Epithelial cell of proximal tubule (primary cell): ENCODE measurements at places on chromosomes 16 and 17.

DNA sequence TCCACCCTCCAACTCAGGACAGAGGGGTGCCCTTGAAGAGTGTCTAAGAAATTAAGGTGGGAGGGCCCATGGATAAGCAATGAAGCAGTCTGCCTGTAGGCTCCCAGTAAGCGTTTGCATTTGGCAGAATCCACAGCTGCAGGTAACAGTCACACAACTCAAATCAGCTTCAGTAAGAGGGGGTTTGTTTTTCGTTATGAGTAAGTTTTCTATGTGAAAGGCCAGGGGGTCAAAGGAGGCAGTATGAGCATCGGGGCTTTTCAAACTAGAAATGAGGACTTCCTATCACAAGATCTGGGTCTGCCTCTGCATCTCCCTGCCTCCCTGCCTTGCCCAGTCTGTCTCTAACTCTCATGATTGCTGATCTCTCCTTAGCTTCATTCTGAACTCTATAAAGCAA lies 128.1 kb upstream of the CCL2 start:
- no peak for DNase-seq

DNA sequence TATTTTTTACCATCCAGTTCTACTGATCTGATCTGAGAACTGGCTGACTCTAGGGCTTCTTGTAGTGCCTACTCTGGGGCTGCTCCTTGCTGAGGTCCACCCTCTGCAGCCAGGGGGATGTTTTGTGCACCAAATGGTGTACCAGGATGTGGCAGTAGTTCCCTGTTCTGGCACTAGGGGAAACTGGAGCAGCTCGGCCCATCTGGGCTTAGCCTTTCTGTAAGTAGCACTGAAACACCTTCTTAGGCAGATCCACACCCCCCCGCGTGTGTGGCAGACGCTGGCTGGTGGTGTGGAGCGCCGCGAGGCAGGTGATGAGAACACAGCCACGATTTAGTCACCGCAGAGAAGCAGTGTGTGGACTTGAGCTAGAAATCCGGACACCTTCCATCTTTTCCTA lies 17.0 kb downstream of the DUSP14 start:
- no peak for DNase-seq

- DNase-seq = no peak
Observed at GRCh38 chr16:54801057-54801844, 129.4 kb upstream of the IRX5 start.

GRCh38 chr17:42975265-42975664 lies 4.6 kb downstream of the PTGES3L start:
- DNase-seq = no peak

- DNase-seq = no peak
Observed at GRCh38 chr17:69856946-69857345, 218.1 kb upstream of the KCNJ16 start.

GRCh38 chr16:81715358-81716196 lies 63.5 kb upstream of the PLCG2 start:
- DNase-seq = no peak

- no peak for DNase-seq
Observed at GRCh38 chr16:76007645-76008044, 269.6 kb upstream of the CNTNAP4 start.

GRCh38 chr16:84182680-84183571 lies 3.9 kb downstream of the TAF1C start:
- no peak for DNase-seq

GRCh38 chr17:9855036-9855435 lies 29.3 kb downstream of the GLP2R start:
- DNase-seq = no peak

DNA sequence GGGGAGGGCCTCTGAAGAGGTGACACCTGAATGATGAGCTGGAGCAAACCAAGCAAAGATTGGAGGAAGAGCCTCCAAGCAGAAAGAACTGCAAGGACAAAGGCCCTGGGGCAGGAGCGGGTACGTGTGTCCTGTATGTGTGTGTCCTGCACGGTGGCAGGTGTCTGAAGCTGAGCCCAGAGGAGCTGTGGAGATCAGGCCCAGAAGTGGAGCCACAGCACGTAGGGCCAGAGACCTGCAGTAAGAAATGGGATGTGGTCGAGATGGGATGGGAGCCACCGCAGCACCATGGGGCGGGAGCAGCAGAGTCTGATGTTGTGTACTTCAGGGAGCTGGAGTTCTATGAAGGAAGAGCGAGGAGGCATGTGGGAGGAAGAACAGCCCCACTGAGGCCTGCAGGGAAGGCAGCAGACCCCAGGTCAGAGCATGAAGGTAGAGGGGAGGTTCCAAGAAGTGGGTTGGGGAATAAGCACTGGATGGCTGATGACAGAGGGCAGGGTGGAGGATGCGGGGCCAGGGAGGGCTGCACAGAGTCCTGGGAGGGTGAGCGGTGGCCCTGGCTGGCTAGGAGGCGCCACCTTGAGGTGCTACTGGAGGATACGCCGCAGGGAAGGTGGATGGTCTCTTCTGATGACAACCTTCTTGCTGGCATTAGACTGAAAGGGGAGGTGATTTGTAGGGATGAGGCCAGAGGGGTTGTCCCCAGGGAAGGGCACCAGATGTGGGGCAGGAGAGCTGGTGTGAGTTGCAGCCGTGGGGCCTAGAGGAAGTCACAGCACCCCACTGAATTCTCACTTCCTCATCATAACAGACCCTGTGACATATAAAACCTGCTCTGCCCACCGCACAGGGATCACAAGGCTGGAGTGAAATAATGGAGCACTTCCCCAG lies 10.6 kb upstream of the CETP start:
- no peak for DNase-seq

- no peak for DNase-seq
Observed at GRCh38 chr16:138049-138417, 440 bp downstream of the NPRL3 start.

- no peak for DNase-seq
Observed at GRCh38 chr17:16968786-16969185, 3.1 kb downstream of the TNFRSF13B start.

DNA sequence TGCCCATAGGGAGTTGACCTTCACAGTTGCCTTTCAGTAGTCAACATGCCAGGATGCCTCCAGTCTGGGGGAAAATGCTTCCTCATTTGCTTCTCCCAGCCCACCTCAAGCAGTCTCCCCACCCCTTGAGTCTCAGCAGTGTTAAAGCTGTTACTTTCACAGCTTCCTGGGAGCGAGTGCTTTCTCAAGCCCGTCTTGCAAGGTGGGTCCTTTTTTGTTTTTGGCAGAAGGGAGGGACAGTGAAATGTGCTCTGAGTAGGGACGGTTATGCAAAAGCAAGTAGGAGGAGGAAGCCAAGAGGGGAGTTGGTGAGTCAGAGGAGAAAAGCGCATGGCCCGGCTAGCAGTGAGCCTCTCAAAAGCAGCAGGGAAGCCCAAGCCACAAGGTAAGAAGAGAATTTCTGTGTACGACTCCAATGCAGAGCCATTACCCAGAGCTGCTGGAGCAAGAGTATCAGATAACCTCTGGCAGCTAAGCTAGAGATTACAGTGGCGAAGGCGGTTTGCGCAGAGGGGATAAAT lies at the start of gene CHST4:
TSS of gene CHST4 (plus strand) at position 316 of the 521 bp plus-strand sequence. CDS start 10,252 bp downstream, outside the sequence.
- no peak for DNase-seq

DNA sequence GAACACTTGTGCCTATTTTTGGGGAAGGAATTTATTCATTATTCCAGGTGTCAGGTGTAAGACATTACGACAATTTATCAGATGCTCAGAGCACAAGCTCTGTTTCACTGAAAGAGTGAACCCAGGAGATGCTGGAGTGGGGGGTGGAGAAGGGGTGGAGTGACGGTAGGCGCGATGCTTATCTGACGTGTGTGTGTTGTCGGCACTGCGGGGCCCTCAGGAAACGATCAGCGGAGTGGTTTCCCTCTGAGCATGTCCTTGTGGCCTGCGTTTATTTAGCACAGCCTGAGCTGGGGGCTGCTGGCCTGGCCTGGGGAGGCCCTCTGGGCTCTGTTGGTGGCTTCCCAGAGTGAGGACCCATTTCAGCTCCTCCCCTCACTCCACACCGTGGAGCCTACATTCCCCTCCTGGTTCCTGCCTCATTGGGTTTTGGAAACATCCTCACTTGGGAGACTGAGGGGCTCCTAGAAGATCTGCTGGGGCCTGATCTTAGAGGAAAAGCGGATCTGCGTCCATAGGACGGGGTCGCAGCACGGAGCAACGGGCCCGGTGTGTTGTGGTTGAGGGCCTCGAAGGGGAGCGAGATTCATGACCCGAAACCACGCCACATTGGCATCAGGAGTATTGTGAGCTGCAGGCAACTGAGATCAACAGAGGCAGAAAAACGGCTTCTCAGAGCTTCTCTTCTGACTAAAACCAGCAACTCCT lies 19.0 kb upstream of the GNG13 start:
- no peak for DNase-seq

DNA sequence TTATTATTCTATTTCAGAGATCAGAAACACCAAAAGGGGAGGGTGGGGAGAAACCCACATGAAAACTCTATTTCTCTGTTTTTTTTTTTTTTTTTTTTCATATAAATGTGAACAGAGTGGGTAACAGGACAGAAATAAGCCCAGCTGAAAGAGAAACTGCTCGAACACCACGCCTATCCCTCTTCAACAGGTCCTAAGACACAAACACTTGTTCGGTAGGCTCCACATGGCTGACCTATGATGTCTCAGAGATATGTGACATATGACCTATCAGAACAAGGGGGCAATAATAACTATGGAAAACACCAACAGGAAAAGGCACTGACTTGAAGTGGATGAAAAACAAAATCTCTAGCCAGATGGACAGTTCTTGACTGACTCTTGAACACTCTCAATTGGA lies 44.8 kb downstream of the PARN start:
- no peak for DNase-seq

DNA sequence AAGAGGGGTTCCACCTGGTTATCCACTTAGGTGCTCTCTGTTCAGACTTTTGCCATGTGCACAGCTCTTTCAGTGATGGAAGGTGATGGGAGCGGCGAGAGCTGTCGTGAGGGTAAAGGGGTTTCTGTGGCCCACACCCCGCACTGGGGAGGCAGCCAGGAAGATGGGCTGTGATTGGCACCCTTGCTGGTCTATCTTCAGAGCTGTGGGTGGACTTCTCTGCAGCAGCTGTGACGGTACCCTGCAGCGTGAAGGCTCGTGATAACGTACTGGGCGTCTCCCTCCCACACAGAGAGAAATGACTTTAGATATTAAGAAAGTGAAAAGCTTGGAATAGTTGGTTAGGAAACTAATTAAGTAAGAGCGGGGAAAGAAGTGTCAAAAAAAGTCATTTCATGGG lies 45.8 kb downstream of the MPRIP start:
- DNase-seq = no peak

- no peak for DNase-seq
Observed at GRCh38 chr16:24852281-24852721, 6.5 kb downstream of the SLC5A11 start.

DNA sequence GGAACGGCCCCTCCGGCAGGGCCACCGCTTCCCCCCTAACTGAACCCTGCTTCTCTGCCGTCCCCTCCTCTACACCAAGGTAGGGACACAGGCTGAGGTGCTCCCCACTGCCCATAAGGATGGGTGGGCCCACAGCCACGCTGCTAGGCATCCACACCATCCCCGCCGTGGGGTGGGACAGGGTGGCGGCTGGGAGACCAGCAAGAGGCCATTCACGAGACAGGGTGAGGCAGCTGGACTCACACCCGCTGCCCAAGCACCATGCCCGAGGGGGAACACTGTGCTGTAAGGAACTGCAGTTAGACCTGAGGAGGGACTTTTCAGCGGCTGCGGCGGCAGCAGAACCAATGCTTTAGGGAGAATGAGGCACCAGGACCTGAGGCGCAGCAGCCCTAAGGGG lies 47.5 kb upstream of the RRN3 start:
- no peak for DNase-seq

DNA sequence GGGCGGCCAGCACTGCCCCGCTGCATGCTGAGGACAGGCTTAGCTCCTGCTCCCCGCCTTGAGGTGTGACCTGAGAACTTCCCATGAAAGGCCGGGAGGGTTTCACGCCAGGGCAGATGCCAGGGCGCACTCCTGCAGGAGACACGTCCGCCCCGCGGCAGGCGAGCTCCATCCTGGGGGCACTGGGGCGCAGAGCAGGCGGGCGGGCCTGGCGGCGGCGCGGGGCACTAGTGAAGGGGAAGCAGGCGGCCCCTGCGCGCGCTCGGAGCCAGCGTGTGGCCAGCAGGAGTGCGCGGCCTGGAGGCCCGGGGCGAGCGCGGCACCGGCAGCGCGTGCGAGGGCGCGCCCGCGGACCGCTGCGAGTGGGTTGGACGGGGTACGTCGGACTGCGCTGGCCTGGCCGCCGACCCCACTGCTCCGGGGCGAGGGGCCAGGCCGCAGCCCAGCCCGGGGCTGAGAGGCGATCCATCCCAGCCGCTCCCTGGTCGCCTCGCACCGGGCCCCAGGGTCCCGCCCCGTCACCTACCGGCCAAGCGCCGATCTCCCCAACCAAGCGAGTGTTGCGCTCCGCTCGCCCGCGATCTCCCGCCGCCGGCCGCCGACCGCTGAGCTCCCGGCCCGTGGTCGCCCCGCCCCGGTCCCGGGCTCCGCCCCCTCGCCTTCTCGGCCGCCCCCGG lies at the start of gene MAP3K14:
TSS of gene MAP3K14 (minus strand) at position 587 of the 677 bp plus-strand sequence. CDS start 26,275 bp downstream, outside the sequence.
- no peak for DNase-seq

- no peak for DNase-seq
Observed at GRCh38 chr17:63150994-63151464, 185.0 kb downstream of the TANC2 start.

DNA sequence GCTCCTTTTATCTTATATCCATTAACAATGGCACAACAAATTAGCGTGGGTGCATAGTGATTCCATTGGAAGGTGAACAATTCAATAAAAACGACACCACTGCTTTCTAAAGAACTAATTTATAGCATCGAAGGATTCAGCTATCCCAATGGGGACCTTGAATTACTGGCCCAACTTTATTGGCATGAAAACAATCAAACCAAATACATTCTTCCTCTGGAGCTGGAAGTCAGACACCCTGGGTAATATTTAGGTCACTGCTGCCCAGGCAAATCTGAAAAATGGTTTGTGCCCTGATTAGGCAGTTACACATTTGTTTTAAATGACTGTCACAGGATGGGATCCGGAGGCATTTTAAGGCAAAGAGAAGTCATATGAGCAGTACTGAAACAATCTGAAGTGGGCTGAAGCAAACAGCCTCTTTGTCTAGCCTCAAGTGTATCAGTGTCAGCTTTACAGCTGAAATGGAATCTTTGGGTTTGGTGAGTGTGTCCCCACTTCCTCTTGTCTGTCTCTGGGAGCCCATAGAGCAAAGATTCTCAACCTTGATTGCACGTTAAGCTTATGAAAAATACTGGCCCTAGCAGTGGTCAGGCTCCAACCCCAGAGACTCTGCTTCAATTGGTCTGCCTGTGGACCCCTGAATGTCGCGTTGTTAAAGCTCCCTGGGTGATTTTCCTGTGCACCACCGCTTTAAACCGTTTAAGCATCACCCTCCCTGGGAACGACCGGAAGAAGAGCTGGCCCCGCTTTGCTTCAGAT lies 30.3 kb downstream of the CDK5R1 start:
- DNase-seq = no peak

DNA sequence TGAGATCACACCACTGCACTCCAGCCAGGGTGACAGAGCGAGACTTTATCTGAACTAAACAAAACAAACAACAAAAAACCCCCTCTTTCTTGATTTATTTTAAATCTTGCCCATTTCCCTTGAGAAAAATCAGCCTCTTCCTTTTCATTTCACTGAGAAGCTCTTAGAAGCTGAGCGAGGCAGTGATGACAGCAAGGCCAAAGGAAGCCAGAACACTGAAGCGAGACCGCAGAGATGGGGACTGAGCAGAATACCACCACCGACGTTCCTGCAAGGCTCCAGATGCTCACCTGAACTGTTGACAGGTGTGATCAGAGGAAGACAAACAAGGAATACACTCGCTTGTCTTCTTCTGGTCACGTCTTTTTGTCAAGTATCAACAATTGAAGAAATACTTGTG lies 30.5 kb upstream of the IRF8 start:
- DNase-seq = no peak
